Peyer's patch (tissue), 4 donors: ENCODE measurements at places on chromosomes 2 and 18.
A peak's percentile ranks its signal among the peaks of the same experiment; 100 is the strongest.

DNA sequence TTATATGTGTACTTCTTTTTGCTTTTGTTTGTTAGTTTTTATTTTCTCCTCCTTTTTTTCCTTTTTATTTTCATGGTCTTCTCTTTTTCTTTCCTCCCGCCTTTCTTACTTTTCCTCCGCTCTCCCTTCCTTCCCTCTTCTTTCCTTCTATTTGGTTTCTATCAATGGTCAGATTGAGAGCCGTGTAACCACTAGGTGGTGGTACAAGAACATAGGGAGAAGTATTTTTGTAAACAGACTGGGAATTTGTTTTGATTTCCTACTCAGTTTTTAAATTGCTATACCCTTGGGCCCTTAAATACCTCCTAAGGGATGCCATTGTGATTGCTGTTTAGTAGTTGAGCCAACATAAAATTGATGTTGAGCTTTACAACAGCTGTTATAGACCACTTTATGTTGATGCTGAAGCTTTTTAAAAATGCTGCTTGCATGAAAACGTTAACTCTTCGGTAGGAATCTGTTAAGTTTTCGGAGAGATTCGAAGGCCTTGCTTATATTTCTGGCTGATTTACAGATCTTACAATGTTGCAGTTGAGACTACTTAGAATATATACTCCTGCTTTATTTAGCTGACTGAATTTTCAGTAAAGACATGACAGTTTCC is 124.2 kb downstream of the UBE2E3 start:
- peak; percentile 28 for DNase-seq

GRCh38 chr18:30889519-30890301 is 152.8 kb downstream of the DSC3 start:
- DNase-seq: no peak

DNA sequence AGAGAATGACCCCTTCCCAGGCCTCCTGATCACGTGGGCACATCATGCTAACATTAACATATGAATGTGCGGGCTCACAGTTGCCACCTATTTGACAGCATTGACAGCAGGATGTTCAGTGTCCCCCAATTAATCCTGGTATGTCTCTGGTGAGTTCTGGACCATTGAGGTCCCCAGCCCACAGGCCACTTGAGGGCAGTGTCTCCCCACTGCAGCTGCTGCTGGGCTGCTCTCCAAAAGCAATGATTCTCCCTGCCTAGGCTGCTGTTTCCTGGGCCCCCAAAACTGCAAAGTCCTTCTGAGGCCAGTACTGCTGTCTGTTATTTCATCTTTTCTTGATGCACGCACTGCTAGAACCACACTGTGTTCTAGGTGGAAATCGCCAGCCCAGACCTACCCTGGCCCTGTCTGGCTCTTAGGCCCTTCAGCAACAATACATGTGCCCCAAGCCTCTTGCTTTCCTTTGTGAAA is 52.7 kb upstream of the MAPK4 start:
- no peak for DNase-seq

GRCh38 chr18:37659906-37660305 is 94.3 kb upstream of the CELF4 start:
- no peak for DNase-seq

DNA sequence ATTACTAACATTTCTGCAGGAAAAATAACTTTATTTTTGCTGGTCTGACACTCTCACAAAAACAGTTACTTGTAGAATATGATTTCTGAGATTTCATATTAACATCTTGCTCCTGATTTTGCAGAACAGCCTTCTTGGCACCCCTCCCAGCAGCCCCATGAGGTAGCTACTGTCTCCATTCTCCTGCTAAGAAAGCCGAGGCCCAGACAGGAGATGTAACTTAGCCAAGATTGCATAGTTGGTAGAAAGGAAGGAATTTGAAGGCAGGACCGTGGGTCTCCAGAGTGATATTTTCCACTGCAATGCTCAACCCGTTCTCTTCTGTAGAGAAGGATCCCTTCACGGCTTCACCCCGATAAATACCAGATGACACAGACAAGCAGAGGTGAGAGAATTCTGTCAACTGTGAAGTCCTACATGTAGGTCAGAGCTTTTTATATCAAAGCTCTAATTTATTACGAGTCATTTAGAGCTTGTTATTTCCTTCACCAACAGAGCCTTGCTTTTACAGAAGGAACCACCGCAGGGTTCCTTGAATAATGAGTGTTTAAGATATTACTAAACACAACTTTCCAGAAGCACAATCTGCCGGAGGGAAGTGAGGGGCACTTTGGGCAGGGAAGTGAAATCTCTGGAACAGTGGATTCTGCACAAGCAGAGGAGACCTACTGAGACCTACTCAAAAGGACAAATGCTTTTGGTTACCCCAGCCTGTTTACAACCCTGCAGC is 48.0 kb upstream of the MYCN start:
- no peak for DNase-seq
